ENCODE measurements at places on chromosomes 4 and X.

DNA sequence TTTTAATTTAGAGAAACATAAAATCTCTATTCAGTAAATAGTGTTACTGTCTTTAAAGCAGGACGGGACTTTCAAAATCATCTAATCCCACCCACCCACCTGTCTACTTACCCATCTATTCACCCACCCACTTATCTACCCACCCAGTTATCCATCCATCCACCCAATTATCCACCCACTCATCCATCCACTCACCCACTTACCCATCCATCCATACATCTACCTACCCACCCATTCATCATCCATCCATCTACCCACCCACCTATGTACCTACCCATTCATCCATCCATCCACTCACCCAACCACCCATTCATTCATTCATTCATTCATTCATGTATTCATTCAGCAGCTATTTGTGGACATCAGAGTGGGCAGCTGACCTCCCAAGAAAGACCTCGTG lies 30.6 kb downstream of the MAN2B2 start:
- no peak for DNase-seq

GRCh38 chr4:8618961-8619720 lies 26.6 kb downstream of the CPZ start:
- no peak for DNase-seq

DNA sequence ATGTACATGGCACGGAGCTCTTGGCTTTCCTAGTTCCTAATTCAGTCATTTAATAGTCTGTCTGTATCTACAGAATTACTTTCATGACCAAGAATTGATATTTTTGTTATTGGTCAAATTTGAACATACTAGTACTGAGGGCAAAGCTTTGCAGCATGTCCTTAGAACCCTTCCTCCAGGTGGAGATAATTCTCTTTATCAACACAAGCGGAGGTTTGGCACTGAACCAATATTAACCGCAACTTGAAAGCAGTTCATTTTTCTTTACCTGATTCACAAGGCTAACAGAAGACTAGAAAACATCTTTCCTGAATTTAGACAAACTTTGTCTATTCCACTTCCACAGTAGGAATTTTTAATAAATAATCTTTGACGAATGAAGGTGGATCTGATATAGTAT lies 73.8 kb downstream of the TACR3 start:
- DNase-seq: no peak

- DNase-seq: no peak
Observed at GRCh38 chr4:134740290-134740689, 538.7 kb upstream of the PABPC4L start.

DNA sequence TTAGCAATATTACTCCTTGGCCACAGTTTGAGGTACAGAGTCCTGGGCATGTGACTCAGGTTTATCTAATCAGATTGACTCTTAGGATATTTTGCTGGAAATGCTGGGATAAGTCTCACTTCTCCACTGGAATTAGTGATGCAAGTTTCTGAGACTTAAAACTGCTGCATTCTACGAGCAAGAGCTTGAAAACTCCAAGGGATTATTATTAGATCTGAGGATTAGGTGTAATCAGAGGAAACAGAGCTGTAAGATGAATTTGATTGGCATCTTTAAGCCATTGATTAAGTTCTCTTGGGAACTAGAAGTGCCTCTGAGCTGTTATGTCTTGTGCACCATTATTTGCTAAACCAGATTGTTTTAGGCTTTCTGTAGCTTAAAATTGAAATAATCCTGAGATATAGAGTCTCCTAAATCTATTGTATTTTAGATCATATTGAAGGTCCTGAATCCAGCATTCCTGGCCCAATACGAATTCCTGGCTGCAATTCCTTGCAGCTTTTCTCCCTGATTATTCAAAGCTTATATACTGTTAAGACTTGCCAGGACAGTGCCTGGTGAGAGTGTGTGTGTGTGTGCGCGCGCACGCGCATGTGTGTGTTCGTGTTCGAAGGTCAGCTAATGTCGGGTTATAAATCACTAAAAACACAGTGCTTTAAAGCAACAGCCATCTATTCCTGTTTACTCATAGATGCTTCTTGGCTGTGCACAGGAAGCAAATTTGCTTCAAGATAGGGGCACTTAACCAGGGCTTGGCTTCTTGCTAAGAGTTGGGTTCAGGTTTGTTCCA lies 735.1 kb downstream of the STIM2 start:
- DNase-seq: no peak

- DNase-seq: no peak
Observed at GRCh38 chrX:104270916-104271512, 16.3 kb upstream of the ESX1 start.

DNA sequence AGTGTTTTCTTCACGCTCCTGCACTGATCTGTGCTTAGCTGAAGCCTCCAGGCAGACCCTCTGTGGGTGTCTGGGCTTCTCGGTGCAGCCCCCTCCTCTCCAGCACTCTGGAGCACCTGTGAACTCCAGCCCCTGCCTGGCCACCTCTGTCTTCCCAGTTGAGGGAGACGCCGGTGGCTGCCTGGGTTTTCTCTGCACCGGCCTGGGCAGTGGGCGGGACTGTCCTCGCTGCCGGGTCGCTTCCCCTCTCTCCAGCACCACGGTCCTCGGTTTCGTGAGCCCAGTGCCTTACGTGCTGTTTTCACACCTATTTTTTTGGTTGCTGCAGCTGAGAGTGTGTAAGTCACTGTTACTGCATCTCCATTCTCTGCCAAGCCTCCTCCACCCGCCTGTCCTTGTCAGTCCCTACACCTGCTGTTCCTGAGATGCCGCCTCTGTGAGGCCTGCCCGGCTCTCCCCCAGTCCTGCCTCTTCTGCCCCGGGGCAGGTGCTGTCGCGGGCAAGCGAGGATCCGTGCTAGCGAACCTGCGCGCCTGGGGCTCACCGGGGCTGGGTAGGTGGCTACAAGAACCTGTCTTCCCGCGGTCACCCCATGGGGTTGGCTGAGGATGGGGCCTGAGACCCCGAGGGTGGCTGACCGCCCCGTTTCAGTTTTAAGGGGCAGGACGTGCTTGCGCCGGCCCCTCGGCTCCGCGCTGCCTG lies 2.4 kb upstream of the FGFRL1 start:
- DNase-seq: no peak

DNA sequence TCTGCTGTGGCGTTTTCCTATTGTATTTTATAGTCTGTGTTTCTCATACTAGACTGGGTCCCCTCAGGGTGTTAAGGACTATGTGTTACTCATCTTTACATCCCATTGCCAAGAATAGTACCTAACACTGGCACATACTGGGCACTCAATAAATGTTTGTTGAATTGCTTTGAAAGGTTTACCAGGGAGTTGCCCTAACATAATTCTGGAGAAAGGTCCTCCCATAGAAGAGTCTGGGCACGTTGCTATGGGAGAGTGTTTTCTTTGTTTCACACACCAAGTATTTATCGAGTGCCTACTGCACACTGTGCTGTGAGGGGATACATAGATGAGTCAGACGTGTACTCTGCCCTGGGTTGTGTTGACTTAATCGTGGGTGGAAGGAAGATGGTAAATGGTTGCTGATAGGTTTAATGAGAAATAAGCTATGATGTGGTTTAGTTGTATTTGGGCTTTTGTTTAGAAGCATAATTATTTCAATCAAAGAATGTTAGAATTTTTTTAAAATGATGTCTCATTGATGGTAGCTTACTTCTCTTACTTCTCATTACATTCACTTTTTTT lies 42.9 kb downstream of the AFF1 start:
- peak; percentile 88 for DNase-seq

DNA sequence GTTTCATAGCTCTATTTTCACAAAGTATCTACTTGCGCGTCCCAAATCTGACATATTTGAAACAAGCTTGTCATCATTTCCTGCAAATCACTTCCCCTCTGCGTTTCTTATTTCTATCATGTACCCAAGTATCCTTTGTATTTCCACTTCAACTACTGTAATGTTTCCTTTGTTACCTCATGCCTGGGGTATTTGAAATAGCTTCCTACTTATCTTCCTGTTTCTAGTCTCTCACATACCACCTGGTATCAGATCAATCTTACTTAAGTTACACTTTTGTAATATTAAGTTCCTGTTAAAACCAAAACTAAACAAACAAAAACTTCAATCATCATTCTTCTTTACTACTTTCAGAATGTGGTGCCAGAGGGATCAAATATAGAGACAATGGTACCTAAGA lies 93.6 kb upstream of the SMAD1 start:
- no peak for DNase-seq

DNA sequence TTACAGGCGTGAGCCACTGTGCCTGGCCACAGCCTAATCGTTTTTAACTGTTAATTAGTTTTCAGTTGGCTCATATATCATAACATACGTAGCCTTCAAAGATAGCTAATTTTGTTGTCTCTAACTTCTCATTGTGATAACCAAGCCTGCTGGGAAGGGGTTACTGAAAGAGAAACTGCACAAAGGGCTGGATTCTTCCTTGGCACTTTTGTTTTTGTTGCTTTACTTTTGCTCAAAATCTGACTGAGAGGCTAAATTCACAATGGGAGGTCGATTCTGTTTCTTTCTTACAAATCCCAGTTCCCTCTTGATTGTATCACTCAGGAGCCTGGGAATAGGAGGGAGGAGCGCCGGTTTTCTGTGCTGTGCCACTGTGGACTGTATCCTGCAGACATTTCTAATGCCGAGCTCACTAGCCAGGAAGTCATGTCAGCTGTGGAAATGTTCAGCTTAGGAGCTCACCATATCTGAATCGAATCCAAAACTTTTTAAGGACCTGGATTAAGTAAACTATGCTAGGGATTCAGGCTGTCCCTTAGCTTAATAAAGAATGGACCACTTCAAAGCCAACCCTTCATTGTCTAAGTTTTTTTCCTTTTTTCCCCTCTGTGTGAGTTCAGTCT lies 120.5 kb upstream of the FAT1 start:
- DNase-seq: peak; percentile 64

DNA sequence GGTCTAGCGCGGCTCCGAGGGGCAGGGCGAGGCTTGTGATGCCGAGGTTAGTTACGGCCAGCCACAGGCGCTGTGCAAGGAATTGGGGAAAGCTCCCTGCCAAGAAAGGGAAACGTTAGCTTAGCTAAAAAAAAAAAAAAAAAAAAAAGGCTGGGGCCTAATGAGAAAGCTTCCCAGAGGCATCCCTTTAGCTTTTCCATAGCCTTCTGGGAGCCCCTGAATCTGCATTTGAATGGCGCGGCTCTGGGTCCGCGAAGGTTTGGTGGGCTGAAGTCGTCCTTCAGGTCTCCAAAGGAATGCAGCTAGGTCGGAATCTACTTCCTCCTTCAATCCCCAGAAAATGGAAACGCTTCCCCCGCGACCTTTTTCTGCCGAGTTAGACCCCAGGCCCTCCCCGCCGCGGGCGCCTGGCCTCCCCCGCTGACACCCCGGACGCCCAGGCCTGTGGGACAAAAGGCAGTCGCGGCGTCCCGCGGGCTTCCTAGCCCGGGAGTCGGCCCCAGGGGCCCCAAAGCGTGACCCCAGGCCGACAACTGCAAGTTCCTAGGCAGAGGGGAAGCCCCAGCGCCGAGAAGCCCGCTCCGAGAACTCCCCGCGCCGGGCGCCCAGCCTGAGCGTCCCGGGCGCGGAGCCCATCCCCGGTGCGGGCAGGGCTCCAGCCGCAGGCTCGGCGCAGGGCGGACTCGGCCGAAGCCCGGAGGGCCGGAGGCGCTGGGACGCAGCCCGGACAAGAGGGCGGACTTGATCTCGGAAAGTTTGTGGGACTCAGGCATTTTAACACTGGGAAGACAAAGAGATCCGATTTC lies 605 bp upstream of the FAT1 start:
- peak; percentile 96 for DNase-seq

DNA sequence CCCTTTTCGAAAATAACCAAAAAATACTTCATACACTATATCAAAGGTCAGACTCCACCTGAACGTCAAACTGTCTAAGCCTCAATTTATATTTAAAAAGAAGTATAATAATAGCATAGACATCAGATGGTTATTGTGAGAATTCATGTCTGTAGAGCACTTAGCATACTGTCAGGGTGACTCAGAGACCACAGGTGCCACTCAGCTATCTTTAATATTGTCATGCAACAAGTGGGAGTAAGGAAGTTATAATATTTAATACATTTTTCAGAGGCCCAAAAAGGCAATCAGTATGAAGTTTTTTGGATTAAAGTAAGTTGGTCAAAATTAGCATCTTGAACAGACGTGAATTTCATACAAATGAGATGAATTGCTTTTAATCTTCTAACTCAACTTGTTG lies 93.3 kb downstream of the PHOX2B start:
- no peak for DNase-seq

DNA sequence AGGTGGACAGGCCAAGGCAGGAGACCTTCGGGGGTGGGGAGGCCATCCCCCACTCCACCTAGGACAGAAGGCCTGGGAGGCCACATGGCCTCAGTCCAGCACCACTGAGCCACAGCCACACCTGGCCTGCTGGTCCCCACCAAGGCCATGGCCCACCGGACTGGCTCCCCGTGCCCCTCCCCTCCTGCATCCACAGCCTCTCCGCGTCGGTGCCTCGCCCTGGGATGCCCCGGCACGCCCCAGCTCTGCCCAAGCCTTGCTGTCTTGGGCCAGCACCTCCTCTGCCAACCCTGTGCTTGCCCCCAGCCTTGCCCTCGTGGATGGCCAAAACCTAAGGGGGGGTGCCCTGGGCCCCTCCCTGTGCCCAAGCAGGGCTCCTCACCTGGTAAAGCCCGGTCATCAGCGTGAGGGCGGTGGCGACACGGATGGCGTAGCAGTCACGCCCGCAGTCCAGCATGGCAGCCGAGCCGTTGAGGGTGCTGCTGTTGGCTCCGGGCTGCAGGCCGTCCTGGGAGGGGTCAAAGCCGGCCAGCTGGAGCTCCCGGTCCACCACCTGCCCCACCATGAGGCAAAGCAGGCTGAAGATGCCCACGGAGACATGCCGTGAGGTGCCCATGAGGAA lies 2.3 kb downstream of the SLC26A1 start:
- DNase-seq: no peak

GRCh38 chr4:42761804-42762203 lies 104.9 kb upstream of the ATP8A1 start:
- no peak for DNase-seq

DNA sequence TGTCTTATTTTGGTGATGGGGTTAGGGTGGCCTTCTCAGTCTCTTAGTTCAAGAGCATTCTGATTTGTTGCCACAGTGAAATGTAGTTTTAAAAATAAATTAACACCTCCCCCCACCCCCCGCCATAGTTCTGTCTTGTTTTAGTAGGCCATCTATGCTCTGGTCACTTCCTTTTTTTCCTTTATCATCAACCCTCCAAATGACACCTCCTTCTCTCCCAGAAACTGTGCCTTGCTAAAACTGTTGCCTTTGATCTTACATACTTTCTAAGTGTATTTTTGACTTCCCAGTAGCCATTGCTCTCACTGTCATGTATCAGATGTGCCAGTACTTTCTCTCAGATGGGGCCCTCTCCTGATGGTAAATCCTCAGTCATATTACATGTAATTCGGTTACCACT lies 14.5 kb upstream of the NDUFC1 start:
- DNase-seq: no peak

DNA sequence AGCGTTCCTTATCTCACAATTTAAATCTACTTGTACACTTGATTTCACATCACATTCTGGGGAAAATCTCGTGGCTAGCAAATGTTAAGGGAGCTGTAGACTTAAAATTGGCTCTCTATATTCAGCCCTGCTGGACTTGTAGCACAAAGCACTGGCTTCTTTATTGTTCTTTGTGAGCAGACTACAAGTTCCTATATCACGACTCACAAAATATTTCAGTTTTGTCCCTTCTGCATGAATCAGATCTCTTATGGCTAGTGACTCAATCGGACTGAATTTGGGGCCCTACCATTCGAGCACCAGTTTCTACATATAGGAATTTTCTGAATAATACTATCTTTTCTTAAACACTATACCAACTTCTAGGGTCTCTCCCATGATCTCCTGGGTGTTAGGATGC lies 390.1 kb downstream of the ADAM29 start:
- DNase-seq: peak; percentile 87

- no peak for DNase-seq
Observed at GRCh38 chr4:186924723-186925122, 201.1 kb upstream of the FAT1 start.

- DNase-seq: no peak
Observed at GRCh38 chrX:119028733-119029330, 44.0 kb upstream of the CT47C1 start.
